Lower leg skin (tissue), 4 donors: ENCODE measurements at places on chromosomes 7 and 10. TPM values are rescaled to one million over a fixed set of nuclear protein-coding genes. Genes with fewer than 3 reads are reported as not detected.

ZDHHC16 gene
- 12.1 TPM for total RNA-seq

HKDC1 gene
- 0.12 TPM for total RNA-seq

HOXA7 gene
- total RNA-seq: 10.0 TPM

GRCh38 chr7:50405221-50405620 lies 44.9 kb downstream of the FIGNL1 start:
- DNase-seq: no peak

- no peak for DNase-seq
Observed at GRCh38 chr10:69863580-69863979, 61.9 kb downstream of the COL13A1 start.

DNA sequence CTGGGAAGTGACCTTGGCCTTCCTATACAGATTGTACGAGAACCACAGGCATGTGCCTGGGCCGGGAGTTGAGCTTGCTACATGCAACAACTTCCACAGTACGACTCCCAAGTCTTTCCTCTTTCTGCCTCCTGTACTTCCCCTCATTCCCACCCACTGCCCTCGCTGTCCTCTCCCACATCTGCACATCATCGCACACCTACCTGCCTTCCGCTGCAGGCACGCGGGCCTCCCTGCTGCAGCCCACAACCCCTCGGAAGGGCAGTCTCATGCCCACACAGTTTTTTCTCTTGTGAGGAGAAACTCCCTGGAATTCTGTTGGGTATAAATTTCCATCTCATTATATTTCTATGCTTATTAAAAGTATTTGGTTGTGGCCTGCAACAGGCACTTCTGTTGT lies 117.2 kb downstream of the ACTR3B start:
- DNase-seq: no peak
